ENCODE measurements at places on chromosomes 7 and 10.

DNA sequence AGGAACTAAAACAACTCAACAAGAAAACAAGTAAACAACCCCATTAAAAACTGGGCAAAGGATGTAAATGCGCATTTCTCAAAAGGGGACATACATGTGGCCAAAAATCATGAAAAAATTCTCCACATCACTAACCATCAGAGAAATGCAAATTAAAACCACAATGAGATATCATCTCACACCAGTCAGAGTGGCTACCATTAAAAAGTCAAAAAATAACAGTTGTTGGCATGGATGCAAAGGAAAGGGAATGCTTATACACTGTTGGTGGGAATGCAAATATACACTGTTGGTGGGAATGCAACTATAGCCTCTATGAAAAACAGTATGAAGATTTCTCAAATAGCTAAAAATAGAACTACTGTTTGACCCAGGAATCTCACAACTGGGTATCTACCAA, 60.0 kb upstream of the LANCL2 start:
- no peak for DNase-seq

DNA sequence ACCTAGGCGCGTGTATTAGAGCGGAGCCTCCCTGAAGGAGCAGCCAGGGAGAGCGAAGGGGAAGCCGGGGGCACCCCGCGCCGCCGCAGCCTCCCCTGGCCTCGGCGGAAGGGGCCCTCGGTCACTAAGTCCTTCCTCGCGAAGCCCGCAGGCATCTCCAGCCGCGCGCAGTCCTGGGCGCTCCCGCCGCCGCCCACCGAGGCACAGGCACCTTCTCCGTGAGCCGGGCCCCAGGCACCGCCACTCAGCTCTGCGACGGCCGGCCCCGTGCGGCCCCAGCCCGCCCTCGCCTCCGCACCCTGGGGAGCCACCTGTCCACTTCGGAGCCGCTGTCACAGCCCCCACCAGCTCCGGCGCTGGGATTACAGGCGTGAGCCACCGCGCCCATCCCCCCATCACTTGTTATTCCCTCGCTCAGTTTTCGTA, 80.8 kb downstream of the ZNF467 start:
- DNase-seq: no peak

DNA sequence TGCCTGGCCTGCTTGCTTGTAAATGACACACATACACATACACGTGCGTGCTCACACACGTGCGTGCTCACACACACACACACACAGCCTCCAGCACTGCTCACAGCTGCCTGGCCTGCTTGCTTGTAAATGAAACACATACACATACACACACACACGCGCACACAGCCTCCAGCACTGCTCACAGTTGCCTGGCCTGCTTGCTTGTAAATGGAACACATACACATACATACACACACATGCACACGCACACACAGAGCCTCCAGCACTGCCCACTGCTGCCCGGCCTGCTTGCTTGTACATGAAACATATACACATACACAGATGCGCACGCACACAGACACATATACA, 397.2 kb downstream of the PLXNA4 start:
- no peak for DNase-seq

DNA sequence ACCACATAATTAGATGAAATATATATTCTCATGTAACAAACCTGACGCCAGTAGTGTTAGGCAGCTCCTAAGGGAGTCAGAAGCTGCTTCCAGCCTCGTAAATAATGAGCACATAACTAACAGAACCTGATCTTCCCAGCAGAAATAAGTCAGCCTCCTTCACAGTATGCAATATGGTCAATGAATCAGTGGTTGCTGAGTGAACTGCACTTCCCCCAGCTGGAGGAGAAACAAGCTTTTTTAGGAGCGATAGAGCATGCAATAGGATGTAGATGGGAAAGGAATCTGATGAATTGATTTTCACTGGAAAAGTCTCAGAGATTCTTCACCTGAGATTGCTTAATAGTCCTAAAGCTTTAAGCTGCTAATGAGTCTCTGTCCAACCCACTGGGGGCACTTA, 337.2 kb upstream of the LRGUK start:
- no peak for DNase-seq

DNA sequence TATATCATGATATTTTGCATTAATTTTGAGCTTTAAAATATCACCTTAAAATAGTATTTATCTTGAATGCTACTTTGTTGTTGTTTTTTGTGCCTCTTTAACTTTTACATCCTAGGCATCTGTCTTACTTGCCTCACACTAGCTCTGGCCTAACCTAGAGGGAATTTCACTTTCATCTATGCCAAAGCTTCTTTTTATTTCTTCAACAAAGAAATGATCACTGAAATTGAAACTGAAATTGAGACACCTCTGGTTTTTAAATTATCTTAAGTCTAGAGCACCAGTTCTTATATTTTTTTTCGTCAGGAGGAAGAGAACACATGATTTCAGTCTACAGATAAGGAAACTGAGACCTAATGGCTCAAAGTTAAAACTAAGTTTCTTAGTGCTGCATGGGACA, 3.5 kb upstream of the SCIN start:
- no peak for DNase-seq

DNA sequence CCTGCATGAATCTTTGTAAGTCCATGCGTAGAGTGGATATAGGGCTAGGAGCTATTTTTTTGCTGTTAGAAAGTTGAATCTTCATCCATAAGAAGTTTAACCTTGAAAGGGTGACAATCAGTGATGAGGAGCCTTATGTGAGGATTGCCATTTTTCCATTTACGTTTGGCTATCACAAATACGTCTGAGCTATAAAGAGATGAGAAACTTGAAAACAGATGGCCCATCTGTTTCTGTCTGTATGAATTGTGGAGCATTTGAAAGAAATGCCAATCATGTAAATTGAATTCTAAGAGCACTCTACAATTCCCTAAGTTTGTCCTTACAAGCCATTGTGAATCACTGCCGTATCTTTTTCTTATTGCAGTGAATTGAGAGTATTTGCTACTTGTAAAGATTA, 169.8 kb upstream of the TEX47 start:
- no peak for DNase-seq

DNA sequence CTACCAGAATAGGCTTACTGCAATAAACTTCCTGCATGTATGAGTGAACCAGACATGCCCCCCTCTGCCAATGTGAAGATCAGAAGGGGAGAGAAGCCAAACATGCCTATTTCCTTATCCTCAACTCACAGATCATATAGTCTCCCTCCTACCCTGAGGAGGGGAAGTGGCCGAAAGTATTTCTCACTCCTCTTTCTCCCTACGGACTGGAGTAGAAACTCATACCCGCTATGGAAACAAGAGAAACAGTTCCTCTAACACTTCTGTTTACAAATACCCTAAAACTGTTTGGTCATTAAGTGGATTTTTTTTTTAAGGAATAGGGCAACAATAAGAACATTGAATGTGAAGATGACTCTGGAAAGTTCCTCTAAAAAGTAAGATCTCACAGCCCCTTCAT, 31.4 kb downstream of the CCNJ start:
- no peak for DNase-seq

DNA sequence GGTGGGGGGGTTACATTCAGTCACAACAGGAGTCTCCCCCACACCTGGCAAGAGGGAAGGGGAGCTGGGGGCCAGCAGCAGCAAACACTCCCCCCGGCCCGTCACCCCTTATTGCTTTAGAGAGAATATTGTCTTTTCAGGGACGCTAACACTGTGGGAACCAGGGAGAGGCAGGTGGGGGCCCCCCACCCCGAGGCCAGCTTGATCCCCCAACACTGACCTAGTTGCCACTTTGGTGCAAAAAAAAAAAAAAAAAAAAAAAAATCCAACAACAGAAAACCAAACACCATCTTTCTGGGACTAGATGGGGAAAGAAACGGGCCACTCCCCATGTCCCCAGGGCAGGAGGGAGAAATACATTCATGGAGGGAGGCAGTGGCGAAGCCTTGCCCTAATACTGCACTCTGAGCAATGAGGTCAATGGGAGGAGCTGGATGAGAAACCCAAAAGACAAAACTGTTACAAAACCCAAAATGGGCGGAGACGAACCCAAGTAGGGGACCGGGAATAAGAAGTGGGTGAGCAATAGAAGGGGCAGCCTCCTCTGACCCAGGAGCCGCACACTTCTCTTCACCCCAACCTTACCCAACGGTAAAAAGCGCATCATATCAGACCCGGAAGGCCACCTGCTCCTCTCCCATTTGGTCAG, 6.5 kb downstream of the GNB2 start:
- no peak for DNase-seq

GRCh38 chr10:30047924-30048531, 11.4 kb downstream of the JCAD start:
- DNase-seq: no peak

DNA sequence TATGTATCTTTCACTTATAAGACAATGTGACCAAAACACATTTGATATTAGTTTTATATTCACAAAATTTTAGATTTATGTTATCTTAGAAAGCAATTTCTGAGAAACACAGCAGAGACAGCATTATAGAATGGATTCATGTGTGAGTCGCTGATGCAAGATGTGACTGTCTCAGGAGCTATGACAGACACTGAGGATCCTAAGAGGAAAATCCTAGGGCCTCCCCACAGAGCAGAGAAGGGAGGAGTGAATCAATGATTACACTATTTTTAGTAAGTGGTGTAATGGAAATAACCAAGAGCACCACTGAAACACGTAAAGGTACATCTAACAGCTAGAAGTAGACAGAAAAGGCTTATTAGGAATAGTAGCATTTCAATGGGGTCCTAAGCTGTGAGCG, 204.0 kb upstream of the PTN start:
- DNase-seq: no peak

DNA sequence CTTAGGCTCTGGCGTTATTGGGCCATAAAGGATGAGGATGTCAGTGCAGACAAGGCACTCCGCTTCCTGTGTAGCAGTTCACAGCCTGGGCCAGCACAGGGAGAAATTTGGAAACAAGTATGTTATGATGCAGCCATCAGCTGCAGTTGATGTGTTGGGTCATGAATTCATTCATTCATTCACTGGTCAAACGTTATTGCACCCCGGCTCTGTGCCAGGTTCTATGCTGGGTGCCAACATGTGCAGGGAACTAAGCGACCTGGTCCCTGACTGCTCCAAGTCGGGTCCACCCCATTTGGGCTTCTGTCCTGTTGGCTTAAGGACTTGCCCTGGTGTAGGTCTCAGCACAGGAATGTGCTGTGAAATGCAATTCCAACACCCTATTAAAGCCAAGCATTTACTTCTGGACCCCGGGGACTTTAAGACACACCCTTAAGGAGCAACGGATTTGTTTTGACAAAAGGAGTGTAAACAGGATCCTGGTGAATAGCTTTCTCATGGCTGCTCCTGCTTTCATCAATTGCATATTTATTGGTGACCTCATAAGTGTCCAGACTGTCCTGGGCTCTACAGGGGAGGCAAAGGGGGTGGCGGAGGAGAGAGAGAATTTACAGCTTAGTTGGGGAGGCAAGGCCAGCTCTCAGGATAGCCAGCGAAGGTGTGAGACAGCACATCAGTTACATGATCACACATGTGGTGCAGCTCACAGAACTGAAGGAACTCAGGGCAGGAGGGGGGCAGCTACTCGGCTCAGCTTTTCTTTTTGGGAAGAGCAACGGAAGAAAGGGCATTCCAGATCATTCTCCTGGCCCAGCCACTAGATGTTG, 158.6 kb downstream of the GRK5 start:
- no peak for DNase-seq

- no peak for DNase-seq
Observed at GRCh38 chr10:35089611-35090161, 455 bp downstream of the CUL2 start.

GRCh38 chr7:44306606-44307005, 18.8 kb downstream of the CAMK2B start:
- DNase-seq: no peak

- DNase-seq: no peak
Observed at GRCh38 chr7:12570534-12571461, at the start of gene SCIN. Gene SCIN (plus strand): TSS chr7:12570720. CDS start chr7:12570787, 67 bp downstream.

- no peak for DNase-seq
Observed at GRCh38 chr7:108307595-108307994, 148.6 kb downstream of the NRCAM start.

DNA sequence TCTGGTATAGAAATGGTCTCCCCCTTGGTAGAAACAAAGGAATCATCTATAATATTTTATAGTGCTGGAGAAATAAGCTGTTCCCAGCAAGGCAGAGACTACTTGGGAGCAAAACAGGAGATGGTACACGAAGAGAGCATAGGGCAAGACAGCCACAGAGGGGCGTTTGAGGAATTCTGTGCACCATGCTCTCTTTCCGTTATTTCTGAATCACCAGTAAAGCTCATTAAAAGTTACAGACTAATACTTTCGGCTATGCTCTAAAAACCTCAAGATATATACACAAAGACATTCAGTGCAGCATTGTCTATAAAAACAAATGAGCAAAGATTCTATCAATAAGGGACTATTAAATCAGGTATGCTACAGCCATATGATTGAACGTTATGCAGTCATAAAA, 68.5 kb upstream of the FHIP2A start:
- DNase-seq: no peak

DNA sequence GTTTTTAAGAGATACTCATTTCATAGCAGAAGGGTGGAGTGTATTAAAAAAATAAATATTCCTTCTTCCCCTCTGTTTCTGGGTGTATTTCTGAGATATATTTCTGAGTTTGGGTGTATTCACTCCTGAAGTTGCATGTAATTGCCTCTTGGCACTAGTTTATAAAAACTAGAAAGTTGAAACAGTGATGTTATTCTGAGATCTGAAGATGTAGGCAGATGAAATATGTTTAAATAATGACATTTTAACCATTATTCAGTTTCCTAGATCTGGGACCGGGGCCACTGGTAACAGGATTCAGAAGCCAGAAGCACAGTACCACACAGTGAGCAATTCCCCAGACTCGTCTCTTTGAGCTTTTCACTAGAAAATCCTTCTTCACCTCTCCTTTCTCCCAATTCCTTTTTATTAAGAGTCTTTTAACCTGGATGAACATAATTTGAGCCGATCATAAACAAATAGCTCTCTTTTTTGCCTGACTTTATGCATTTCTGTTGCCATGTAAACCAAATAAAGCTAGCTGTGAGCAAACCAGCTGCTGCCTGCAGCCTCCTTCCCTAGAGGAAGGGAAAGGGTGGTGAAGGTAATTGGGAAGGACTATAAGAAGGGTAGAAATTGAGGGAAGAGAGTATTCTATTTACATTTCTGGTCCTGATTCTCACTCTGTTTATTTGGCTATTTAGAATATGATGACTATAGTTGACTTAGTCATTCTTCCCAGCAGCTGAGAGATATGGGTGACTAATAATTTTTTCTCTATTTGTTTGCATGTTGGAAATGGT, 101.8 kb upstream of the STRIP2 start:
- no peak for DNase-seq
